M059J (cell line): ENCODE measurements at places on chromosomes 2 and 18. TPM values are rescaled to one million over a fixed set of nuclear protein-coding genes. Genes with fewer than 3 reads are reported as not detected.

DNA sequence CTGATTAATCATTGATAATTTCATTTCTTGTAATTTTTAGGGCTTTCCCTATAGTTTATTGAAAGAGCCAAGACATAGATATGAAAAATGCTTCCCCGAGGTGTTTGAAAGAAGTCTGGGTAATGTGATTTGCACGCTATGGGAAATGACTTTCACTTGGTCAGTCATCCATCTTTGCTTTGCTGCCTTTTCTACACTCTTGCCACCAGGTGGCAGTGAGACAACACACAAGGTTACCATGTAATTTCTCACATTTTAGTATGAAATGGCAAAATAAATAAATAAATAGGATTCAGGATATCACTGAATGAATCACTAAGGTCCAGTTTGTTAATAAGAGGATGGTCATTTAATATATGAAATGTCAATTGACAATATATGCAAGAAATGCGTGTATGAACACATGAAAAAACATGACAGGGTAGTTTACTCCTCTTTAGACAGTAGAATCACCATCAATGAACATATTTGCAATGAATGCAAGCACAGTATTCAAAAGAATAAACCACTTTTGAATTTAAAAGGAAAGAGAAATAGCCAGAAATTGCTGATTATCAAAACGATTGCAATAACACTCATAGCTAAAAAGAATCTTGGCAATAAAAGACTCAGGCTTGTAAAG is 52.2 kb upstream of the KCNH7 start:
- DNase-seq = peak; percentile 70

- DNase-seq = peak; percentile 1
Measured at GRCh38 chr2:3285901-3286645, 91.5 kb downstream of the EIPR1 start.

DNA sequence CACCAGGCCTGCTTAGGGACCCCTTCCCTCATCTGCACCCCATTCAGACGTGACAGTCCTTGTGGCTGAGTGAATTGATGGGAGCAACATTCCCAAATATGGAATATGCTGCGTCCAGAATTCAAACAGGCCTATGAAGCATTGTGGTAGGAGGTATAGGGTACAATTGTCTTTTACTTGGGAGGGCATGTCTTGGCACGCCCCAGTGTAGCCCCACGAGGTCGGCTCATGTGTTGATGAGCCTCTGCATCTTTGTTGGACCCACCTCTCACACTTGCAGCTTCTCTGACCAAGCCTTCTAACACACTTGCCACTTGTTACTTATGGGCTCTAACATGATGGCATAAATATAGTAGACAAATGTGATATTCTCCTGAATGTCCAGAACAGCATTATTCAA is 1.6 kb downstream of the TIMM21 start:
- DNase-seq = no peak

GRCh38 chr2:96197546-96198255 is 10.9 kb downstream of the STARD7 start:
- peak; percentile 17 for DNase-seq

GRCh38 chr2:14199040-14199439 is 433.5 kb upstream of the LRATD1 start:
- DNase-seq = no peak

- no peak for DNase-seq
Measured at GRCh38 chr2:34387536-34387935, 788.4 kb upstream of the FAM98A start.

GRCh38 chr2:86764661-86765309 is 25.9 kb downstream of the CD8A start:
- peak; percentile 46 for DNase-seq

DNA sequence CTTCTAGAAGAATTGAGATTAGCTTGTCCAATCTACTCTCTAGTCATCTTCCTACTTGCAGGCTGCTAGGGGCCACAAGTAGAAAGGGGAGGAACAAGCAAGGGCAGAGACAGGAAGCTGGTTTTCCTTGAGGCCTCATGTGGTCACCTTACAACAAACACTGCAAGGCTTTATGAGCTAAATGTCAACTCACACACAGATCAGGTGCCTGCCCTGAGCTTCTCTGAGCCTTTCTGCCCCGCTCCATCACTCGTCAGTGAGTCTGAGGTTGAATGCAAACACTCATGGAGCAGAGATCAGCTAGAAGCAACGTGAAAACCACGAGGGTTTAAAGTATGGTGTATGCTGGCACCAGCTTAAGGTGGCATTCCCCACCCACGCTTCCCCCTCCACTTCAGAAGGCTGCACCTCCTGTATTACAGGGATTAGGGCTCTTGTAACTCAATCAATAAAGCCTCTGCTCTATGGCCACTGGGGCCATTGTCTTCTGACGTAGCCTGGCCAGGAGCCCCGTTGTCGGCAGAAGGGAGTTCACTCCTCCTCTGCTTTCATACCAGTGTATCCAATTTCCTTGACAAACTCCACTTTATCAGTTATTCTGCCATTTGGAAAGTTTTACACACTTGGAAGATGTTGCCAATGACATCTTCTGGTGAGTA is 5.4 kb upstream of the CRYGC start:
- peak; percentile 38 for DNase-seq

DNA sequence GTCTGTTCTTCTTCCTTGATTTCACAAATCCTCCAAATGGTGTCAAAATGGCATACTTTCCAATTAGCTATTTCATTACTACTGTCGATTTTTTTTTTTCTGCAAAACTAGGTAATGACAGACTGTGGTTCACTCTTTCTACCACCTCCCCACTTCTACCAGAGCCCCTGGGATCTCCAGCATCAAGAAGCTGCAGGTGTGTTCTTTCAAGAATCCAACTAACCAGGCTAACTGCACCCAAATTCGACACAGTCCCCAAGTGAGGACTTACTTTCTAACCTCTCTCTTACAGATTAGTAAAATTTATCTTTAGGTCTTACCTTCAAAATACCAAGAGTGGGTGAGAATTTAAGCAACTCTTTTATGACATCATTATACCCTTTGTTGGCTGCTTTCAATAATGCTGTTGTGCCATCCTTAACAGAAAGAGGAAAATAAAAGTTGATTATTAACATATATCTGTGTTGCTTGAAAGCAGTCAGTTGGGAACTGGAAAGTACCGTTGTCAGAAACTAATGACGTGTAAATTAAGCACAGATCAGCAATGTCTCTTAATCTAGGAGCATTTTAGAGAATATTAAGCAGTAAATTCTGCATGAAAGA is 31.2 kb upstream of the NPC1 start:
- DNase-seq = no peak

- no peak for DNase-seq
Measured at GRCh38 chr18:8742387-8743361, 37.3 kb downstream of the MTCL1 start.

The IL1RL2 gene
- not detected in 2 replicates for total RNA-seq

The LONRF2 gene
- total RNA-seq = 0.10 TPM in 1 of 2 replicates, not detected in the other

The SIX2 gene
- 0.37 TPM in 1 of 2 replicates, not detected in the other for total RNA-seq

GRCh38 chr18:31795747-31796146 is 35.1 kb upstream of the SLC25A52 start:
- DNase-seq = no peak

The NYAP2 gene
- 1.5 and 2.3 TPM in 2 replicates for total RNA-seq

The HJURP gene
- total RNA-seq = 58.4 and 80.4 TPM in 2 replicates

The TBC1D8 gene
- total RNA-seq = 5.1 and 9.3 TPM in 2 replicates

- DNase-seq = peak; percentile 65
Measured at GRCh38 chr2:236882930-236883329, 202.8 kb upstream of the COPS8 start.

The ALPG gene
- not detected in 2 replicates for total RNA-seq

DNA sequence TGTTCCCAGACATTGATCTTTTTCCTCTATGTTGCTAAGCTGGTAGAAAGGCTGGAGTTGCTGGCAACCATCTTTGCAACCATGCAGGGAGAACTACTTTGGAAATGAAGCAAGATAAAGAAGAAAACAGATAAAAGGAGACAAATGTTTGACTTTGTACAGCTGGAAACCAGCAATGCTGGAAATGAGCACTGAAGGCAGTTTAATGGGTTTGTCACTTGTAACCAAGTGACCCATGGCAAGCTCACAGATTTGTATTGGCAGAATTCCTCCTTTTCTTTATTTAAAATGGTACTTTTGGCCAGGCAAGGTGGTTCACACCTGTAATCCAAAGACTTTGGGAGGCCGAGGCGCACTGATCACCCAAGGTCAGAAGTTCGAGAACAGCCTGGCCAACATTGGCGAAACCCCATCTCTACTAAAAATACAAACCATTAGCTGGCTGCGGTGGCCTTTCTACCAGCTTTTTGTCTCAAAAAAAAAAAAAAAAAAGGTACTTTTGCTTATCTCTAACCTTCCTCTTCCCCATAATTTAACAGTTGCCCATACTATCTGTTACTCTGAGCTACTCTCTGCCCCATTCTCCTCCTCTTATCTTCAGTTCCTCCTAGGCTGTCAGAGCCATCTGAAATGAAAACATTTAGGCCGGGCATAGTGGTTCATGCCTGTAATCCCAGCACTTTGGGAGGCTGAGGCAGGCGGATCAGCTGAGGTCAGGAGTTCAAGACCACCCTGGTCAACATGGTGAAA is 2.0 kb upstream of the BOLA3 start:
- DNase-seq = no peak

The SPR gene
- total RNA-seq = 24.6 and 29.9 TPM in 2 replicates

The WIPF1 gene
- total RNA-seq = 5.2 and 10.6 TPM in 2 replicates

The DSG4 gene
- not detected in 2 replicates for total RNA-seq

The SP140 gene
- total RNA-seq = 2.0 and 11.8 TPM in 2 replicates

DNA sequence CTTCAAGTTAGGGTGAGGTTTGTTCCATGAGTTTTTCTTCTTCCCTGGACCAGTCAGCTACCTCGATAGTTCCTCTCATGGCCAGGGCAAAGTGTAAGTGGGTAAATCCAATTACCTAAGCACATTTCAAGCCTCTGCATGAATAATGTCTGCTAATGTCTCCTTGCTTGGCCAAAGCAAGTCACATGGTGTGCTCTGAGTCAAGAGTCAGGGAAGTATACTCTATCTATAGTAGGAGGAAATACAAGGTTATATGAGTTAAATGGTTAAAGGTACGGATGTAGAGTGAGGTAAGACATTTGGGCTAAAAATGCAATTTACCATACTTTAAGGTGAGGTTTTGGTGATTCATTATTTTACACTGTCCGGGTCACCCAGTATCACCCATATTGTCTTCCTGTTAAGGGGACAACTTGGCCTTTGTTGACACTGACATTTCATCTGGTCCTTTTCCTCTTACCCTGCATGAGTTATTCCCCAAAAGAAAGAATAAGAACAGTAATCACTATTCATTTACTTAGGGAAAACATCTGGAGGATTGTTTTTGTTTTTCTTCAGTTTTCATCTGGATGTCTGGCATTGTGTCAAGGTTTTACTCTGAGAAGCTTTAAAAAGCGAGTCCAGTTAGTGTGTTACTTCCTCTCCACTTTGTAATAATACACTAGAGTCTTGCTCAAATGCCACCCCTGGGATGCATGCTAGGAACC is 405.5 kb downstream of the RND3 start:
- no peak for DNase-seq

GRCh38 chr2:64672708-64673107 is 19.0 kb upstream of the SERTAD2 start:
- no peak for DNase-seq

DNA sequence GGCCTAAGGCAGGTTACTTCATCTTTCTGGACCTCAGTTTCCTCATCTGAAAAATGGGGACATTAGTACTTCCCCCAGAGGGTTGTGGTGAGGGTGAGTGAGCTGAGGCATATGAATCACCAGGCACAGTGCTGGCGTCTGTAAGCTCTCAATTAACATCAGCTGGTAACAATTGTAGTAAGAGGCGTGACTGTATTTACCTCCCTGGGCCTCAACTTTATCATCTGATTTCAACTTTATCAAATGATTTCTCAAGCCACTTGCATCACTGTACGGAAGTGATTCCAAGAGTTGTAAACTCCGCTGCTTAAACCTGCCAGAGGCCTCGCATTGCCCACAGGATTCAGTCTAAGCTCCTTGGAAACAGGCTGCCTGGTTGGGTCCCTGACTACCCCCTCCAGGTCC is 53.6 kb upstream of the PKDCC start:
- no peak for DNase-seq

DNA sequence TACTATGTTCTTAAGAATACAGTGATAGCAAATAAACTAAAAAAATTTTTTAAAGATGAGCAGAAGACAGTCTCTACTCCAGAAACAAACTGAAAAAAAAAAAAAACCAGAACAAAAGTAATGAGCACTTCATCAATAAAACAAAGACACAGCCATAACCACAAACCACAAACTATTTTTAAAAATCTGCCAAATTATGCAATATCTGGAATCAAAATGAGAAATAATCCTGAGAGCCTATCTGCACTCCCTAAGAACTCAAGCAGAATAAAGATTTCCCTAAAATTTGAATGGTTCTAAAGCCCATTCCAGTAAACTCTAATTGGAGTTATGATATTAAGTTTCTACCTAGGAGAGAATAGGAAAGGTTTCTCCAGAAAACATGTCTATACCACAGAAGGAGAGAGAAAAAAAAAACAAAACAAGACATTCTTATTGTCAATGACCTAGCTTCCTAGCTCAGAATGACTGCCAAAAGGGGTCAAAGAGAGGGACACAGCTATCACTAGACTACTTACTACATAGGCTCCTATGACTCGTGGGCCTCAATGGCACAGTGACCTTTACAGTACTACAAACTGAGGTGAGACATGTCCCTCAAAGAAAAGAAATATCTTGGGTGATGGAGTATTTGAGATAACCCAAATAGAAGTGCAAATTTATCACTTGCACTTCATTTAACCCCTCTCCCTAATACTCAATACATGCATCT is 262.8 kb downstream of the ZEB2 start:
- DNase-seq = peak; percentile 15

GRCh38 chr2:23824777-23825212 is 102.1 kb downstream of the ATAD2B start:
- peak; percentile 53 for DNase-seq

- DNase-seq = peak; percentile 91
Measured at GRCh38 chr2:173657996-173658717, 303.5 kb downstream of the CDCA7 start.

DNA sequence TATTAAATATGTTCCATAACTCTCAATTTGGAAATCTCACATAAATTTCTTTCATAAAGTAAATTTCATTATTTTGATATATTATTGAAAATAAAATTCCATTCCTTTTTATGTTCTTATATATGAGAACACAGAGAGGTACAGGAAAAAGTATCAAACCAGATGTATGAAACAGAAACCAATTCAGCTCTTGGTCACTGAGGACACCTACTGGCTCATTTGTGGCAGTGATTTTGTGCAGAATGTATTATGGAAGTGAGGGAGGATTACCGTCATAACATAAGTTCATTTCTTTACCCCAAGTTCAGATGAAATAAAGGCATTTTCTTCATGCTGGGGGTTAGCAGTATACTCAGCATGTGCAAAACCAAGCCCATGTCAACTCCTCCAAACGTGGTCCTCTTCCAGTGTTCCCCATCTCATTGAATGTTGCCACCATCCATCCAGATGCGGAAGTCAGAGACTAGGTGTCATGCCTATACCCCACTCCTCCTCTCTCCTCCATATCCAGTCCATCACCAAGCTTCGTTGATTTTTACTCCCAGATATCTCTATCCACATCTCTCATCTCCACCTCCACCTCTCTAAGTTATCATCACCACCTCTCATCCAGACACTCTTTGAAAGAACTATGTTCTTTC is 41.7 kb upstream of the MALL start:
- peak; percentile 76 for DNase-seq

- DNase-seq = peak; percentile 57
Measured at GRCh38 chr2:165953306-165953654, 296 bp downstream of the TTC21B start.

- no peak for DNase-seq
Measured at GRCh38 chr2:23630961-23631360, 246.0 kb downstream of the KLHL29 start.

GRCh38 chr2:66127061-66127460 is 307.9 kb upstream of the MEIS1 start:
- no peak for DNase-seq

GRCh38 chr2:120669121-120669952 is 66.3 kb upstream of the GLI2 start:
- peak; percentile 32 for DNase-seq

The ERMN gene
- total RNA-seq = 0.12 and 0.17 TPM in 2 replicates

The LYG2 gene
- 0.84 TPM in 1 of 2 replicates, not detected in the other for total RNA-seq
